ENCODE measurements at places on chromosomes 7 and 10. TPM values are rescaled to one million over a fixed set of nuclear protein-coding genes. Genes with fewer than 3 reads are reported as not detected.

- H3K27ac ChIP-seq, result peak overlapping the region; percentile 72
- H3K27me3 ChIP-seq, result no peaks in the 10 kb centered on the region
- H3K36me3 ChIP-seq, result no peaks in the 10 kb centered on the region
- peak; percentile 33 for DNase-seq
- peaks cover 30% of the 10 kb centered on the region for H3K4me1 ChIP-seq
Observed at GRCh38 chr7:12712236-12712635, 24.8 kb downstream of the ARL4A start.

GRCh38 chr10:93081834-93082233 is 8.1 kb downstream of the CYP26A1 start:
- H3K4me1 ChIP-seq, result peaks cover 5% of the 10 kb centered on the region
- no peak for DNase-seq
- H3K36me3 ChIP-seq, result no peaks in the 10 kb centered on the region

GRCh38 chr7:155722118-155722517 is 77.7 kb downstream of the RBM33 start:
- no peak for DNase-seq
- no peaks in the 10 kb centered on the region for H3K4me1 ChIP-seq
- H3K27me3 ChIP-seq, result no peaks in the 10 kb centered on the region
- no peaks in the 10 kb centered on the region for H3K36me3 ChIP-seq
- H3K27ac ChIP-seq, result no peak overlapping the region

DNA sequence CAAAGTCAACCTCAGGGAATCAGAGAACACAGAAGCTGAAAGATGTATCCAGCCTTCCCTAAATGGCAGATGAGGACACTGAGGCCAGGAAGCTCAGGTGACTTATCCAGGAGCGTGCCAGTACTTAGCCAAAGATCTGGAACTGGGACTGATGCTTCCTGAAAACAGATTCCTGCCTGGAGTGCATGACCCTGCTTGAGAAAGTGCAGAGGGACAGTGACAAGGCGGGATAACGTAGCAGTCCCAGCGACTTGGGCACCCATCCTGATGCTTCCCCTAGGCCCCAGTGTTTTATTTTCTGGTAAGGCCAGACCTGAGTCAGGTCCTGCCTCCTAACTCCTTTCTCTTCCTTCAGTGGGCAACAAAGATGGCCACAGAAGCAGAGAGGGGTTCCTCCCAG is 48.6 kb downstream of the KIAA1217 start:
- DNase-seq, result no peak
- no peaks in the 10 kb centered on the region for H3K27me3 ChIP-seq
- H3K4me1 ChIP-seq, result peaks cover 15% of the 10 kb centered on the region

GRCh38 chr7:27169658-27170425 is 4.3 kb downstream of the HOXA10 start:
- peaks cover 100% of the 10 kb centered on the region for H3K27me3 ChIP-seq
- peaks cover 17% of the 10 kb centered on the region for H3K4me1 ChIP-seq
- H3K27ac ChIP-seq, result peak overlapping the region; percentile 96
- H3K36me3 ChIP-seq, result no peaks in the 10 kb centered on the region
- H3K4me3 ChIP-seq, result peak overlapping the region; percentile 53

- H3K4me3 ChIP-seq, result no peak overlapping the region
- no peak overlapping the region for H3K27ac ChIP-seq
- H3K4me1 ChIP-seq, result peaks cover 12% of the 10 kb centered on the region
- H3K36me3 ChIP-seq, result no peaks in the 10 kb centered on the region
Observed at GRCh38 chr10:24350070-24350921, 141.4 kb downstream of the KIAA1217 start.

- no peak overlapping the region for H3K27ac ChIP-seq
- H3K36me3 ChIP-seq, result no peaks in the 10 kb centered on the region
- H3K27me3 ChIP-seq, result no peaks in the 10 kb centered on the region
Observed at GRCh38 chr7:4266270-4267040, 415.6 kb upstream of the FOXK1 start.

DNA sequence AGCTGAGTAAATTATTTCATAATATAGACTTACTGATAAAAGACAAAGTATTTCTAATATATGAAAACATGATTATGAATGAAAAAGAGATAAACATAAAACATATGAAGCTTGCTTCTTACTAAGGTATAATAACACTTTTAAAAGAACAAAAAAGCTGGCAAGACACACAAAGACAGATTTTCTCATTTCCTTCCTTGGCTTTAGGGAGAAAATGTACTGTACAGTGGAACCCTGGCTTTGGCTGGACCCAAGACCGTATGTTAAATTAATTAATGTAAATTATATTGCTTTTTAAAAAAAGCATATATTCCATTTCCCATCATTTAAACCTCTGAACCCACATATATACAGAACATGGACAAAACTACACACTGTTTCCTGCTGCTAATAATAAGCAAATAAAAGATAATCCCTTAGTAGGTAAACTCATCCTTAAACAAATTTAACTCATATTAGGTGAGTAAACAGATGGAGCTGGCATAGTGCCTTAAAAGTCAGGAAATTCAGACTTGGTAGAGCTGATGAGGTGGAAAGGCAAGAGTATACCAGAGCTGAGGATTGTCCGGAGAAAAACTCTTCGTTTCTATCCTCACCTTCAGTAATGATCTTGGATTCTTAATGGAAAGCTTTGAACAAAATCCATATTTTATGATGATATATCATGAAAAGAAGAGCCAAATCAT is 1016.4 kb upstream of the KCND2 start:
- H3K27me3 ChIP-seq, result no peaks in the 10 kb centered on the region
- H3K4me1 ChIP-seq, result no peaks in the 10 kb centered on the region
- DNase-seq, result no peak
- H3K4me3 ChIP-seq, result no peak overlapping the region
- H3K27ac ChIP-seq, result no peak overlapping the region

DNA sequence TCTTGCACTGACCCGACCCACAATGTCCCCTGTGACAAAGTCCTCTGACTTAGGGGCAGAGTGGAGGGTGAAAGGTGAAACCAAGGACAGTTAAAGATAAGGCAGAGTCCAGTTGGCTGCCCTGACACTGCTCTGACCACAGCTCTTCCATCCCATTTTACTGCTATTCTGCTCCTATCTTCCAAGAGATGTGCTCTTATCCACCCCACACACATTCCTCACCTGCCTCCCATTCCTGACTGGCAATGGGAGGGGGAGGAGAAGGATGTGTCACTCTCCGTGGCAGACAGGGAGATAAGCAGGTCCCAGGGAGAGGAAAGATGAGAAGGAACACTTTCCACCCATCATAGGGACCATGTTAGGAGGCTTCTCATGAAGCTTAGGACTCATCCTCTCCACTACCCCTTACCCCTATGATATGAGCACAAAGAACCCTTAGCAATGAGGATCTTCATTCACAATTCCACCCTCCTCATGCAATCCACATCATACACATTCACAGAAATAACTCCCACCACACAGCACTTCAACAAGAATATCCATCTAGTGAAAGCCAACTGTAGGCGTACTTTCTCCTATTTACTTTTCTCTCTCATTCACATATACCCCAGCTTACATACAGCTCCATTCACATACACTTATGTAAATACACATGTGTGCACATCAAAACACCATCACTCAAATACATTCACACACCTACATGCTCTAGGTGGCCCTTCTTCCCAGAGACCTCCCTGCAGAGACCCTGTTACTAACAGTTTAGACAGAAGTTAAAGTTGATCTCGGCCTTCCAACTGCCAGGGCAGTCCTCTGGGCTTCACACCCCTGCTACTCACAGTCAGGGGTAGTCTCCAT is 6.6 kb downstream of the SYNPO2L start:
- peaks cover 10% of the 10 kb centered on the region for H3K4me1 ChIP-seq
- H3K27me3 ChIP-seq, result no peaks in the 10 kb centered on the region
- DNase-seq, result peak; percentile 37
- H3K27ac ChIP-seq, result no peak overlapping the region
- H3K4me3 ChIP-seq, result no peak overlapping the region

- DNase-seq, result peak; percentile 65
- H3K4me3 ChIP-seq, result peak overlapping the region; percentile 47
- H3K27me3 ChIP-seq, result no peaks in the 10 kb centered on the region
Observed at GRCh38 chr7:39950473-39951225, 593 bp downstream of the CDK13 start.

DNA sequence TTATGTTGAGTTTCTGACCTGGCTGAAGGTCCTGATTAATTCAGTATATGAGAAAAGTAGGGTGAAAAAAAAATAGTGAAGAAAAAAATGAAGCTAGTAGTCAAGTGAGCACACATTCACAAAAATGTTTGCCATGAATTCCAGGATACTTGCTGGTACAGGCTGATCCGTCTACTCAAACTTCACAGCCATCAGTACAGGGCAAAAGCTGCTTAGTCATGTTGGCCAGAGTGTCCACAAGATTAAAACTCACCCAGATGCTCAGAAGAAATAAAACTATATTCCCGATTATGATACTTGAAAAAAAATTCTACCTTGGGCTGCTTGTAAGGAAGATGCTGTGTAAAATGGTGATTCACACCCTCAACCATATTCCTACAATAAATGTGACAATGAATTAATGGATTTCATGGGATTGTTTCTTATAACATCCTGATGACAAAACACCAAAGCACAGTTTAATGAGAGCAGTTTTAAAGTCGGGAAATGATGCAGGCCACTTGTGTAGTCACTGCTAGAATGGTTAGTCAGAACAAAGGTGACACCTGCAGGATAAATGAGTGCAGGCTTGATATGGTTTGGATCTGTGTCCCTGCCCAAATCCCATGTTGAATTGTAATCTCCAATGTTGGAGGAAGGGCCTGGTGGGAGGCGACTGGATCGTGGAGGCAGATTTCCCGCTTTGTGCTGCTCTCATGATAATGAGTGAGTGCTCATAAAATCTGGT is 49.2 kb upstream of the ANKRD1 start:
- H3K27me3 ChIP-seq, result no peaks in the 10 kb centered on the region
- DNase-seq, result no peak
- H3K36me3 ChIP-seq, result no peaks in the 10 kb centered on the region

DNA sequence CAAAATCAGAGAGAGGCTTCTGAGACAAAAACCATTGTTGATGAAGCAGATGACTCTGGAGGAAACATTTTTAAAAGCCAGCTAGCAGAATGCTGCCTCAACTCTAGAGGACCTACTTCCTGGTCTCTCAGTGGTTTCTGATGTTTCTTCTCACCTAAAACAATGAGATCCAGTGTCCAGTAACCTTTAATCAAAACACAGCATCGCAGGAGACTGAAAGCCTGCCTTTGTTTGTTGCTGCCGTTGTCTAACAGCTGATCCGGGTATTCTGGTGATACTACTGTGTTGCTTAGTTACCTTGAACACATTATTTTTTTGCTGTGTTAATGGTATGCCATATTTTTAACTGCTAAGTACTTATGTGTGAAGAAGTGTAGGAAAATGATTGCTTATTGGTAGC is 70.9 kb downstream of the WIPF3 start:
- no peaks in the 10 kb centered on the region for H3K4me1 ChIP-seq
- no peak overlapping the region for H3K4me3 ChIP-seq
- no peaks in the 10 kb centered on the region for H3K27me3 ChIP-seq
- H3K27ac ChIP-seq, result no peak overlapping the region
- DNase-seq, result no peak
- H3K36me3 ChIP-seq, result no peaks in the 10 kb centered on the region

- no peaks in the 10 kb centered on the region for H3K27me3 ChIP-seq
- no peaks in the 10 kb centered on the region for H3K4me1 ChIP-seq
- no peaks in the 10 kb centered on the region for H3K36me3 ChIP-seq
- no peak for DNase-seq
Observed at GRCh38 chr10:132973903-132974241, 31.5 kb upstream of the CFAP46 start.

DNA sequence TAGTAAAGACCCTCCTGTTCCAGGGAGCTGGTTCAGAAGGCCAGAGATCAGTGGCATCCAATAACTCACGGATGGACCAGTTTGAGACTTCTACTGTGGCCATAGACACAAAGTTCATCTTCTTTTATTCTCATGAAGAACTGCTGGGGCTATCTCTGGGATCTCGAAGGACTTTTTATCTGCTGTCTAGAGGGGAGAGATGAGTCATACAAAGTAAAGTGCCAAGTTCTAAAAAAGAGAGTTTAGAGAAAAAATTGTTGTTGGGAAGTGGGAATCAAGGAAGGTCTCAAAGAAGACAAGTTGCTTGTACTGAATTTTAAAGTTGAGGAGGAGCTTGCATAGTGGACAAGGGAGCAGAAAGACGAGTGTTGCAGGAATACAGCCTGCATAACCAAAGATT is 8.0 kb upstream of the FAM221A start:
- H3K36me3 ChIP-seq, result no peaks in the 10 kb centered on the region
- no peak overlapping the region for H3K4me3 ChIP-seq
- no peak overlapping the region for H3K27ac ChIP-seq

DNA sequence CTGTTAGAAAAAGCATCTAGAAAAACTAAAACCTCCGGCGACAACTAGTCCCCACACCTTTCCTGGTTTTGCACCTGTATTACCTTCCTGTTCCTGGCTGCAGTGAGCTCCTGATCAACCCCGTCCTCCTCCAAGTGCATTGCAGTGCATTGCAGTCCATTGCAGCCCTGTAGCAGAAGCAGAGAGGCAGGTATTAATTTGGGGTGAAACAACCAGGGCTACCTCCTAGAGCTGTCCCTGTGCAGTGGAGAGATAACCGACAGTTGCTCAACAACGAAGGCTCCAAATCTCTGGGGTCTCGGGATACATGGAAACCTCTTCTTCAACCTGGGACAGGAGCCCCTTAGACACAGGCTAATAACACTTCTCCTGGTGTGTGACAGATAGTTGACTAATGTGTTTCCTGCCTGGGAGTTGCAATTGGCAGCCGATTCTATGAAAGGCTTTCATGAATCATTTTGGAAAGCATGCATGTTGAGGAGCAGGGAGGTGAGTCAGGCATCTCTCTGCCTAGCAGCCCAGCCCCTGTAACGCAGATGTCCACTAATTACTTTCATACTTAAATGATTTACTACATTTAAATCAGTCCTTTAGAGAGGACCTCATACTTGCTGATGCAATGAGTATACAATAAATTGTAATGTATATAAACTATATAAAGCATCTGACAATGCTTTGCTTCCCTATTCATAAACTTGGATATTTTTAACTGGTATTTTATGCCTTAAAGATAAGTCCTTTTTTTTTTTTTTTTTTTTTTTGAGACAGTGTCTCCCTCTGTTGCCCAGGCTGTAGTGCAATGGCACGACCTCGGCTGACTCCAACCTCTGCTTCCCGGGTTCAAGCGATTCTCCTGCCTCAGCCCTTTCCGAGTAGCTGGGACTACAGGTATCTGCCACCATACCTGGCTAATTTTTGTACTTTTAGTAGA is 59.0 kb downstream of the PRR15 start:
- DNase-seq, result peak; percentile 23
- no peak overlapping the region for H3K4me3 ChIP-seq
- no peaks in the 10 kb centered on the region for H3K4me1 ChIP-seq
- H3K27me3 ChIP-seq, result no peaks in the 10 kb centered on the region
- no peak overlapping the region for H3K27ac ChIP-seq

GRCh38 chr7:11480143-11480542 is 351.9 kb downstream of the THSD7A start:
- H3K4me3 ChIP-seq, result no peak overlapping the region
- no peaks in the 10 kb centered on the region for H3K27me3 ChIP-seq
- DNase-seq, result no peak
- H3K27ac ChIP-seq, result no peak overlapping the region
- H3K36me3 ChIP-seq, result no peaks in the 10 kb centered on the region

Gene SPDYE5
- total RNA-seq, result not detected

Gene PVRIG
- not detected for total RNA-seq

Gene NAT16
- not detected for total RNA-seq

Gene CDH23
- 0.30 TPM for total RNA-seq

Gene SLC29A4
- total RNA-seq, result 22.3 TPM

All from hepatocyte (in vitro differentiated cells).